ENCODE measurements at places on chromosomes 16 and 17.

- DNase-seq = no peak
Observed at GRCh38 chr16:66802159-66802558, 775 bp upstream of the TERB1 start.

DNA sequence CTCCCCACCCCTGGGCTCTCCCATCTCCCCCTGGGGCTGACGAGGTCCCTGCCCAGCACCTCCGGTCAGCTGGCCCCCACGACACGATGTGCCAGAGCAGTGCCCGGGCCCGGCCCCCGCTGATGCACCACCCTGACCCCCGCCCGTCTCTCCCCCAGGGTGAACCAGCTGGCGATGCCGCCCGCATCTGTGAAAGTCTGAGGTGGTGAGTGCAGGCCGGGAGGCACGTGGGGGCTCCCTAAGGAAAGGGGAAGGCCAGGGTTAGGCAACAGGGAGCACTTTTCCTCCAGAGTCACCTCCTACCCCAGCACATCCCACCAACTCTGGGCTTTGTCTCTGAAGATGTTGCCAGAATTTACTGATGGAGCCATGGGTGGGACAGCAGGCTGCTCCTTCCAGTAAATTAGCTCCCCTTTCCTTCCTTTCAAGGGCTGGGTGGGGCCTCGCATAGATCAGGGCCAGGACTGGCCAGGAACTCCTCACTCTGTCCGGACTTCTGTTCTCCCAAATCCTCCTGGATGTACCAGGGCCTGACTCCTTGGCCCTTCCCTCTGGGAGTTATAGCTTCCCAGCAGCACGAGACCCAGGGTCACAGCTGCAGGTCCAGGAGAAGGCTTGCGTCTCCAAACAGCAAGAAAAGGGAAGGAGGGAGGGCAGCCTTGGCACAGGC lies 18.3 kb downstream of the MYBBP1A start:
- peak; percentile 58 for DNase-seq

DNA sequence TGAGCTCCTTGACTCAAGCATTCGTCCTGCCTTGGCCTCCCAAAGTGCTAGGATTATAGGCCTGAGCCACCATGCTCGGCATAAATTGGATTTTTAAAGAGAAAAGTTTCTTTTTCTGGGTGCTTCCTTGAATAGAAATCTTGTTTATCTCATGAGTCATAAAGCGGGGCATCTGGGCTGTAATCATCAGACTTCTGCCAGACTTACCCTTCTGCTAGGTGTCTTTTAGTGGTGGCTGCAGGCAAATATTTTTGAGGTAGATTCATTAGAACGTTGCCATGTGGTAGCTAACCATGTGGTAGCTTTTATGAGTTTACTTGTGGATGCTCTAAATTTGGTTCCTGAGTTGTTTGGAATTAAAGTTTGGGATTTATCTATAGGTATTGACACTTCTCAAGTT lies 13.4 kb downstream of the PGS1 start:
- peak; percentile 59 for DNase-seq

DNA sequence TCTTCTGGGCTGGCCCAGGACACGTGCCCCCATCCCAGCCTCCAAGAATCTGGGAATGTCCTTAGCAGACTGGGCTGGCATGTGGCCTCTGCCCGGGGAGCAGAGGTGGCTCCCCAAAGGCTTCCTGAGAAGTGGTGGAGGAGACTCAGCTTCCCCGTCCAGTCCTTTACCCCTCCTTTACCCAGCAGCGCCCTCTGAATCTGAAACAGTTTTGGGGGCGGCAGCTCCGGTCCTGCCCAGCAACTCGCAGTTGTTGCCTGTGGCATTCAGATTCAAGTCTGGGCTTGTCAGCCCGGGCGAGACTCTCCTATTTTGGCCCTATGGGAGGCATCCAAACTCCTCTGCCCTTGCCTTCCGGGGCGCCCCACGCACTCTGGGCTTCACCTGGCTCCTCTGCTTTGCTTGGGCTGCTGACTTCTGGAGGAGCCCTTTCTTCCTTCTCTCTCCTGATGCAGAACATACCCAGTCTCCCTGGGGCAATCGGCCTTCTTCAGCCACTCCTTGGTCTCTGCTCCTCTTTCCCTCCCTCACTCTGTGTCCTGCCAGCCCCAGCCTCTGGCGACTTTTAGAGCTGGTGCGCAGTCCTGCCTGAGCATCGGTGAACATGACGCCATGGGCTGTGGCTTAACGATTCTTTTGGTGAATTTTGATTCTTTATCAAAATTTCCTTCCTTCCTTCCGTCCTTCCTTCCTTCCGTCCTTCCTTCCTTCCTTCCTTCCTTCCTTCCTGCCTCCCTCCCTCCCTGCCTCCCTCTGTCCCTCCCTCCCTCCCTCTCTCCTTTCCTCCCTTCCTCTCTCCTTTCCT lies 55.2 kb downstream of the CMIP start:
- no peak for DNase-seq

DNA sequence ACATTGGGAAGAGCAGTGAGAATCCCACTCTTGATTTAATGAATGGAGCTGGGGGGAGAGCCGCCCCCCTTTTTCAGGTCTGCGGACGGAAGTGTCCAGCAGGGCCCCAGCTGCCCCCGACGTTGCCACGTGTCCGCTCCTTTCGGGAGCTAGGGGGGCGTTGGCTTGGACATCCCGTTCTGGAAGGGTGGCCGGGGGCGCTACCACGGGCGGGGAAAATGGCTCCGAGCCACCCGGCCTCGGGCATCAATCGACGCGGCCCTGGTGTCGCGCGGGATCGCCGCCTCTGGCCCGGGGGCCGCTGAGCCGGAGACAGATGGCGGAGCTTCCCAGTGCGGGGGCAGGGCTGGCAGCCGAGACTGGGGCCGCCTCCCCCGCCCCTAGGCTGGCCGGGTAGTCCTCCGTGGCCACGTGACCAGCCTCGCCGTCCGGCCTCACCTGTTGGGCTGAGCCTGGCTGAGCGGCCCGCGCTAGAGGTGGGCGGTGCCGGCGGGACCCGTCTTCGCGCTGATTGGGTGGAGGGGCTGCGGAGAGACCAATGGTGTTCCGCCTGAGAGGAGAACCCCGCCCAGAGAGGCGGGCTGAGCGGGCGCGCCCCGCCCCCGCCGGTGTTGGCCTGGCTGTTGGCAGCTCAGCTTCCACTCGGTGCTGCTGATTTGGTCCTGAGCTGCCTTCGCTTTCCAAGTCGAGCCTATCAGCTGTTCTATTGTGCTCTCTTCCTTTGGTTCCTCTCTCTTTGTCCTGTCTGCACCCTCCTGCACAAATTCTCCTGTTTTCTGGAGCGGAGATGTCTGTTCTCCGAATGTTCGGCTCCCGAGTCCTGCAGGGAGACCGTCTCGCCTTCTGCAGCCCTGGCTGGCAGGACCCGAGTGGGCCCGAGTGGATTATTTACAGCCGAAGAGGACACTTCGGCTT lies 8.3 kb downstream of the HS3ST3B1 start:
- peak; percentile 97 for DNase-seq

DNA sequence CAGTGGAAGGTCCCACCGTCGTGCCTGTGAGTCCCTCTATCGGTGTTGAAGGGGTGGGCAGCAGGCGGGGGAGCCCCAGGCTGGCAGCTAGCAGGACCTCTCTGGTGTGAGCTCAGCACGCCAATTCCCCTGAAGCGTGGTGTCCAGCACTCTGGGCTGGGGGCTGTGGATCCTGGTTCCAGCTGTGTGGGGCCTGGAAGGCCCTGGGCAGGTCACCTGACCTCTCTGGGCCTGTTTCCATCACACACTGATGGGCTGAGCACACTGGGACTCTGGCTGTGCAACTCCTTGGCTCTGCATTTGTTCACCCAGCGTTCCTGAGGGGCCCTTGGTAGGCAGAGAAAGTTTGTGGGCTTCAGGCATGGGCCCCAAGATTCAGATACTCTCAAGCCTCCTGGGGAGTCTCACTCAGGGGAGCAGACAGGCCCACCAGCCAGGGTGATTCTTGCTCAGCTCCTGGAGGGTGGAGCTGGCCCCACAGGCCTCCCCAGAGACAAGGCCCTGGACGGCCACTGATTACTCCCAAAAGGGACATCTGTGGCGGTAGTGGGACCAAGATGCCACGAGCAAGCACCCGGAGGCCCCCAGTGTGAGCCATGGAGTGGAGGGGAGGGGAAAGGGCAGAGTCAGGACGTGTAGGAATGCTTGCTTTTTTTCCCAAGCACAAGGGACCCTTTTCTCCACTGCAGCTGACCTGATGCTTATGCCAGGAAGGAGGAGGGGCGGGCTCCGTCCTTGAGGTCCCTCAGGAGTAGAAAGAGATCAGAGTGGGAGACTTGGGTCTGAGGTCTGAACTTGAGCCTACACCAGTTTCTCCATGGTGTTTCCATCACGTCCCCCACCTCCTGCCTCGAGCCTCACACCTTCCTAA lies 8.5 kb downstream of the SCGB1C2 start:
- no peak for DNase-seq

GRCh38 chr17:28843816-28844148 lies 1.2 kb upstream of the FAM222B start:
- no peak for DNase-seq

DNA sequence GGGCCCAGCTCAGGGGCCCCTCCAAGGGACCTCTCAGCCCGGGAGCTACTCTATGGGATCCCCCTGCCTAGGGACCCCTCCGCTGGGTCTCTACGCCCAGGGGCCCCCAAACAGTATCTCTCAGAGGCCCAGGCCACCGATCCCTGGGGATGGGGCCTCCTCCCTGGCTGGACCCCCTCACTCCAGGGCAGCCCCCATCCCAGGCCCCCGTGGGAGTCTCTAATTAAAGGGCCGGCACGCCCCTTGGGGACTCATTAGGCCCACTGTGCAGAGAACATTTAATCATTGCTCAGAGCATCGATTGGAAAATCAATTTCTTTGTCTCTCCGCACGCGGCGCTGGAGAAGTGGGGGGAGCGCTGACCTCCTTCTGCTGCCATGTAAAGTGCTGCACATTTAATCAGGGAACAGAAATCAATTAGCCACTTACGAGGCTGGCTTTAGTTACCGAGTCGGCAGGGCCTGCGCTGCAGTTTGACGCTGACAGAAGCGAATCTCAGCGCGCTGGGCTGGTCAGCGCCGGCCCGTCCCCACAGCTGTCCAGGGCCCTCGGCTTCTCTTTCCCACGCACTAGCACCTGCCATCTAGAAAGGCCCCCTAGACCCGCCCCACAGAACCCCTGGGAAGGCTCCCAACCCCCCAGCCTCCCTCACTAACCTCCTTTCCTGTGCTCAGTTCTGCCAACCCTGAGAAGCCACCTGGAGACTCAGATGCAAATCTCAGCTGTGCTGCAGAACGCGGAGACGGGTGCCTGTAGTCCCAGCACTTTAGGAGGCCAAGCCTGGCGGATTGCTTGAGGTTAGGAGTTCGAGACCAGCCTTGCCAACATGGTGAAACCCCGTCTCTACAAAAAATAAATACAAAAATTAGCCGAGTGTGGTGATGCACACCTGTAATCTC lies 20.2 kb upstream of the C1QL1 start:
- DNase-seq = no peak

DNA sequence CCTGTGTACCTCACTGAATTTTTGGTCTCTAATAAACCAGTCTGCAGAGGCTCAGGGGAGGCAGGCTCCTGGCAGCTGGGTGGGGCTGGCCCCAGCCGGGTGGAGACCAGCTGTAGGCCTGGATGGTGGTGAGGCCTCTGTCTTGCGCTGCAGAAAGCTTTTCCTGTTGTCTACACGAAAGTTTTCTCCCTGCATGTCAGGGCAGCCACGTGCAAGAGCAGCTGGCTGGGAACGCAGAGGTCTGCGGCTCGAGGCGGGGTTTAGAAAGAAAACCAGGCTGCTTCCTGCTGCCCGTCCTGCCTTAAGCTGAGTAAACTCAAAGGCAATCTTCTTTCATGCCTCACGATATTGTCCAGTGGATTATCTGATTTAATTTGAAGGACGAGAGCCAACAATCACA lies 2.4 kb downstream of the SERPINF1 start:
- peak; percentile 88 for DNase-seq

- DNase-seq = no peak
Observed at GRCh38 chr16:50778284-50779163, 36.6 kb downstream of the CYLD start.

- DNase-seq = no peak
Observed at GRCh38 chr17:38917259-38917658, 8.2 kb upstream of the LASP1NB start.

DNA sequence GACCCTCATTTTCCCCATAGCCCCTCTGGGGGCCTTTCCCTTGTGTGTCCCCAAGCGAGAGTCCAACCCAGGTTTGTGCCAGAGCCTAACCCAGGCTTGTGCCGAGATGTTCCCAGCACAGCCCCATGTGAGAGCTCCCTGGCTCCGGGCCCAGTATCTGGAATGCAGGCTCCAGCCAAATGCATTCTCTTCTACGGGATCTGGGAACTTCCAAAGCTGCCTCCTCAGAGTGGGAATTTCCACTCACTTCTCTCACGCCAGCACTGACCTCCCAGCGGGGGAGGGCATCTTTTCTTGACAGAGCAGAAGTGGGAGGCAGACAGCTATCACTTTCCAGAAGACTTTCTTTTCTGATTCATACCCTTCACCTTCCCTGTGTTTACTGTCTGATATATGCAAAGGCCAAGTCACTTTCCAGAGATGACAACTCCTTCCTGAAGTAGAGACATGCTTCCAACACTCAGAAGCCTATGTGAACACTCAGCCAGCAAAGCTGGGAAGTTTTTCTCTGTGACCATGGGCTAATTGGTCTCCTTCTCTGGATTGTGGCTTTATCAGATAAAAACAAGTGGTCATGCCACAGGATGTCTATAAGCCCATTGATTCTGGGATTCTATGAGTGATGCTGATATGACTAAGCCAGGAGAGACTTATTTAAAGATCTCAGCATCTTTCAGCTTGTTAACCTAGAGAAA lies 2.5 kb upstream of the CCL2 start:
- peak; percentile 91 for DNase-seq

DNA sequence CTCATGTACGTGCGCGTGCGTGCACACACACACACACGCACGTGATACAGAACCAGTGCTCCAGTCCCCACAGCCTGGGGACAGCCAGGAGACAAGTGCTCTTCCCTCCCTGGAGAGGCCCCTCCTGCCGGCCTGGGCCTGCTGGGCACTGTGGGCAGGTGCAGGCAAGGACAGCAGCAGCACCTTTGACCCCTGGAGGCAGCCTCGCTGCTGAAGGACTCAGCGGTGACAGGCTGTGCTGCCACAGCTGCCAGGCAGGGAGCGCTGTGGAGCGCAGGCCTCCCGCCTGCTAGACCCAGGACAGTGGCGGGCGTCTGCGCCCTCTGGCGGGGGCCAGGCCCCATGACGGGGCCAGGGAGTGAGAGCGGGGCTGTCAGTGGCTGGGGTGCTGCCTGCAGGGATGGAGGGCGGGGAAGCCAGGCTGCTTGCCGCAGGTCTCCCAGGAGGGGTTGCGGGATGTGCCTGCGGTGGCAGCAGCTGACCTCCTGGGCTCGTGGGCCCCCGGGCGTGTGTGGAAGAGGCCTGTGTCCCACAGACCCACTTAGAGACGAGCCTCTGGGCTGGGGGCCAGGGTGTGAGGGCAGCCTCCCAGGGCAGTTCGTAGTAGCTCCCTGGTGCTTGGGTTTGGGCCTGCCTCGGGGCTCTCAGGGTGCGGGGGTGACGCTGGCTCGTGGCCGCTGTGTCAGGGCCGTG lies 63.5 kb upstream of the PVALEF start:
- peak; percentile 97 for DNase-seq

DNA sequence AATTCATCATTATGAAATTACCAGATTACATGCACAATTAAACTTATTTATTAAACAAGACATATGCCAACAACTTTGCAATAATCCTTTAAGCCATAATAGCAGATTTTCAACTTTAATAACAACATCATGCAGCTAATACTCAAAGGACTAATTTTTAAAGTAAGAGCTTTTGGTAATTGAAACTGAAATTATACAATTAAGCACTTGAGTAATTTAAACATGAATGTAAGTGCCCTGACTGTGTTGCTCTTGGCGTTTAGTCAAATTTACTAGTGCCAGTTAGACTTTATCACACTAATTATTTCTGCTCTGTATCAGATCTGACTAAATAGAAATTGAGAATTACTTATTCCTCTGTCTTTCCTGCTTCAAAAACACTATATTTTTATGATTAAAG lies 46.8 kb upstream of the PSMD7 start:
- no peak for DNase-seq

- no peak for DNase-seq
Observed at GRCh38 chr17:66466106-66466820, 163.8 kb downstream of the PRKCA start.
